ENCODE measurements at places on chromosomes 4 and X.

DNA sequence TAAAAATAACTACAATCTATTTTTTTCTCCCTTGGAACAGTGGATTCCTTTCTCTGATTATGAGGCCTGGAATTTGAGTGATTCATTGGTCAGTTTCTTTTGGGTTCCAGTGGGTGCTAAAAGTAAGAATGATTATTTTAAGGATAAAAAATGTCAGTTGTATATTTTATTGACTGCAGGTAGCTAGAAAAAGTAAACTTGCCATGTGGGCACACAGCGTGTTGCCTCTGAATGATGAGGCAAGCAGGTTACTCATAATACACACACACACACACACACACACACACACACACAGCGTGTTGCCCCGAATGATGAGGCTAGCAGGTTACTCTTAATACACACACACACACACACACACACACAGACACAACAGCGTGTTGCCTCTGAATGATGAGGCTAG, 13.8 kb downstream of the GALNT7 start:
- peak; percentile 16 for DNase-seq

DNA sequence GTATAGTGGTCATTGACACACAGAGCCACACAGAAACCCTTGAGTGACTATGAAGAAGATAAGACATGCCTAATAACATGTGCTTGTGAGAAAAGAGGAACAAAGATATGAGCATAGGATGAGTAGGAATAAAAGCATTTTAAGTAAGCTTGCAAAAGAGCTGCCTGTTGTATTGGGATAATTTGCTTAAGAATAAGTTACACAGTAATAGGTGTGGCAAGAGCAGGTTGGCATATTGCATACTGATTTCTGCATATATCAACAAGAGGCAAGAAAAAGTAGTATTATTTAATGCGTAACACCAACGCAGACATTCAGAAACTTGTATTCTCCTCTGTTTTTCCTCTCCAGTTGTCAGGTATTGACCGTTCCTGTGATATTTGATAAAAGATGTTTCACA, 111.5 kb upstream of the UGT8 start:
- no peak for DNase-seq

DNA sequence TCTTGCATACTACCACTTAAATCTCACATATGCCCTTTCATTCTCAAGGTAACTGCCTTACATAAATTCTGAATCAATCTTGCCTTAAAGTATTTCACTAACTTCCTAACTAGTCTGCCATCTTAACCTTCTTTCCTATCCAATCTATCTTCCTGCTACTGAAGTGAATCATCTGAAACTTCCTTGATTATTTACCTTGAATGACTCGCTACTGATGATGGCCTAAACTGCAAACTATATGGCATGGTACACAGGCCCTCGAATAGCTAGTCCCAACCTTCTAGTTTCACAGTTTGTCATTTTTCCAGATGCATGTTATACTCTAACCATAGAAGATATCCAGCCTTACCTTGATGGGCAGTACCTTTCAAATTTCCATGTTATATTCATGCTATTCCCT, 19.9 kb downstream of the PHKA1 start:
- no peak for DNase-seq

DNA sequence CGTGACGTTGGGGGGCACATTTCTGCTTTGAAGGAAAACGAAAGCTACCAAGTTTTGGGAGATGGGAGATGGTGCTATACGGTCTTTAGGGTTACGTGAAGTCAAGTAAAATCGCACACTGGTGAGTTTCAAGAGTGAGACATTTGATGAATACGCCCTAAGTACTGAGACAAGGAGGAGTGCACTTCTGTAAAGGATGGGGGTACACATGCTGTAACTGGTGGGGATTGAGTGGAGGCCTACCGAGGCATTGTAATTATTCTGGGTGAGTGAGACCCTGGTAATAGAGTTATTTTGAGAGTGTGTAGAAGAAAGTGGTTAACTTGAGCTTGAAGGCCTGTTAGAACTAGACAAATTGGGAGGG, 536 bp downstream of the SH3BGRL start:
- no peak for DNase-seq

GRCh38 chrX:129723511-129723910, 15.3 kb upstream of the XPNPEP2 start:
- DNase-seq = no peak
